ENCODE measurements at places on chromosomes 2 and 18. TPM values are rescaled to one million over a fixed set of nuclear protein-coding genes. Genes with fewer than 3 reads are reported as not detected.

Gene ABHD3
- total RNA-seq = 6.2 TPM

Gene MERTK
- total RNA-seq = 0.46 TPM

- DNase-seq = no peak
These were observed 303.7 kb downstream of the PTGR3 start for GRCh38 chr18:74905247-74905646.

- DNase-seq = no peak
These were observed 16.8 kb upstream of the MTERF4 start for GRCh38 chr2:241118737-241119505.

DNA sequence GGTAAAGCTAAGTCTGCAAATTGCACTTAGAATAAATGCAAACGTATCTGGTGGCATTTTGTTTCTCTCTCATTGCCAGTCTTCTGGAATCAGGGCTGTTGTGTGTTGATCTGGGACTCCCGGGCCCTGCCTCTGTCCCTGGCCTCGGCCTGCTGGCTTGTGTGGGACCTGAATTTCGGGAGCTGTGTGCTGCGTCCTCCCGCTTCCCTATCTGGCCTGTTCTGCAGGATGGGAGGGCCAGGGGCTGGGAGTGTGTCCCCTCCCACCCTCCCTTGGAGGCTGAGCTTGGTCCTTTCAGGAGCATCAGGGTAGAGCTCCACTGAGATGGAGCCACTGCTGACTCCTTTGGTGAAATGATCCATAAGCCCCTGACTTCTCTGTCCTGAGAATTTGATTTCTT lies 118.5 kb downstream of the ACKR3 start:
- DNase-seq = no peak

DNA sequence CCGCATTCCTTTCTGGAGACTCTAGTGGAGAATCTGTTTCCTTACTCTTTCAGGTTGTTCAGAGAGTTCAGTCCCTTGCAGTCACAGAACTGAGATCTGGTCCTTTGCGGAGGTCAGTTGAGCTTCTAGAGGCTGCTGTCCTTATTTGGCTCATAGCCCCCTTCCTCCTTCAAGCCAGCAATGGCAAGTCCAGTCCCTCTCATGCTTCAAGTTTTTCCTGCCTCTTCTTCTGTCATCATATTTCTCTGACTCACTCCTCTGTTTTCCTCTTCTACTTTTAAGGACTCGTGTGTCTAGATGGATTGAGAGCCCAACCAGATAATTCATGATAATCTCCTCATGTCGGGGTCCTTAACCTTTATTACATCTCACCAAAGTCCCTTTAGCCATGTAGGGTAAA lies 173.5 kb upstream of the FOSL2 start:
- DNase-seq = peak; percentile 26

DNA sequence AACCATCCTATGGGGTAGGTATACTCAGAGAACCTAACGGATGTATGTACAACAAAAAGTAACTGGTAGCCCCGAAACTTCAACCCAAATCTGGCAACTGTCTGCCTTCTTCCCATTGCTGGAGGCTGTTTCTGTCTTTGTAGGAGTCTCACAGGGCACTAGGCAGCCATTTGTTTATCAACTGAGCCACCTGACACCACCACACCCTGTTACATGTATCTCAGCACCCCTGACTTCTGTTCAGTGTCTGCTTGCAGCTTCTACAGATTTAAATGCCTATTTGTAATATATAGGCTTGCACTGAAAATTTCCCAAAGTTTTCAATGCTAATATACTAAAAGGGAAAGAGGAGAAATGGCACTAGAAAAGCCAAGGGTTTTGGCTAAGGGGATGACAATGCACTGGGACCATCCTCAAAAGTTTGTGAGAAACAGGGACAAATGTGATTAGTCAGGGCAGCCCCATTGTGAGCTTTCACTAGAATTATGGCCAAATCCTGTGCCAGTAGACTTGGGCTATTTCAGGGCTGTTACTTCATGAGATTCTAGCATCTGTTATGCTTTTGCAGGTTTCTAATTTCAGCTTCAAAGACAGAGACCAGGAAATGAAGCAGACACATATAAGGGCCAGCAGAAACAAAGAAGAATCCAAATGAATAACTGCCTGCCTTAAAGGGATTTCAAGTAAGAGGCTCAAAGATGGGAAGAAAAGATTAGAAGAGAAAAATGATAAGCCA lies 103.3 kb downstream of the MYO5B start:
- DNase-seq = peak; percentile 20

DNA sequence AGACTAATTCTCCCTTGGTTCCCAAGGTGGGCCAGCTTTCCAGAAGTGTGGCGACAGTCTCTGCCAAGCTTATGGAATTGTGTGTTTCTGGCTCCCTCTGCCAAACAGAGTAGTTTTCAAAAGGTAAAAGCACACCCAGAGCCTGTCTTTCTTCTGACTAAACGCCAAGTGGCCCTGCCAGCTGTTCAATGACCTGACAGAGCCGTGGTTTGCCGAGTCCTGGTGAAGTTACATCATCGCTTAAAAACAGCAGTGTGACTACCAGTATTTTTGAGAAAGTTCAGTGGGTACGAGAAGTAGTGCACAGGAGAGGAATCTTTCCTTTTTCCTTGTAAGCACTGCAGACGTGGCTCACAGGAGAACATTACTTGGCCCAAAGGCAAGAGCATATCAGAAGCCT lies 1.9 kb downstream of the PER2 start:
- DNase-seq = peak; percentile 94

Gene GULP1
- 32.2 TPM for total RNA-seq

All from LHCN-M2 (cell line).